Renal cortex interstitium (tissue), 15 donors: ENCODE measurements at places on chromosomes 6 and 20. TPM values are rescaled to one million over a fixed set of nuclear protein-coding genes. Genes with fewer than 3 reads are reported as not detected.

DNA sequence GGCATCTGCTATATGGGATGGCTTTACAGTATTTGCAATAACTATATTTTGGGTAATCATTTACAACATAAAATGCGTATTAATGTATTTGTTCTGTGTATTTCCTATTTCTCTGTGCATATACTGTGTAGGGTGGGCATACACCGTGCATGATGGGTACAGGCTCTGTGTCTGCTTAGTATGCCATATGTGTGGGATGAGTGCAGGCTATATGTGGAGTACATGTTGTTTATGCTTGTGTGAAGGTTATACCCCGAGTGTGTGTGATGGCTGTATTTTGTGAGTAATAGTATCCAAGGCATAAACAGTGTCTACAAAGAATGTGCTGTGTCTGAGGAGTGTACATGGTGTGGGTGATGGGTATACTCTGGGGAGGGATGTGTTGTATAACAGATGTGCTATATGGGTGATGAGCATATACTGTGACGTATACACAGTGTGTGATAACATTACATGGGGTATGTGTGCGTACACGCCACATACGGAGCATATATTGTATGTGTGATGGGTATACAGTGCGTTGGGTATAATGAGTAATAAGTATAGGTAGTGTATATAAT lies 52.7 kb downstream of the CPXM1 start:
- no peak for DNase-seq

OPN5 gene
- 0.72 TPM for polyA plus RNA-seq

DNA sequence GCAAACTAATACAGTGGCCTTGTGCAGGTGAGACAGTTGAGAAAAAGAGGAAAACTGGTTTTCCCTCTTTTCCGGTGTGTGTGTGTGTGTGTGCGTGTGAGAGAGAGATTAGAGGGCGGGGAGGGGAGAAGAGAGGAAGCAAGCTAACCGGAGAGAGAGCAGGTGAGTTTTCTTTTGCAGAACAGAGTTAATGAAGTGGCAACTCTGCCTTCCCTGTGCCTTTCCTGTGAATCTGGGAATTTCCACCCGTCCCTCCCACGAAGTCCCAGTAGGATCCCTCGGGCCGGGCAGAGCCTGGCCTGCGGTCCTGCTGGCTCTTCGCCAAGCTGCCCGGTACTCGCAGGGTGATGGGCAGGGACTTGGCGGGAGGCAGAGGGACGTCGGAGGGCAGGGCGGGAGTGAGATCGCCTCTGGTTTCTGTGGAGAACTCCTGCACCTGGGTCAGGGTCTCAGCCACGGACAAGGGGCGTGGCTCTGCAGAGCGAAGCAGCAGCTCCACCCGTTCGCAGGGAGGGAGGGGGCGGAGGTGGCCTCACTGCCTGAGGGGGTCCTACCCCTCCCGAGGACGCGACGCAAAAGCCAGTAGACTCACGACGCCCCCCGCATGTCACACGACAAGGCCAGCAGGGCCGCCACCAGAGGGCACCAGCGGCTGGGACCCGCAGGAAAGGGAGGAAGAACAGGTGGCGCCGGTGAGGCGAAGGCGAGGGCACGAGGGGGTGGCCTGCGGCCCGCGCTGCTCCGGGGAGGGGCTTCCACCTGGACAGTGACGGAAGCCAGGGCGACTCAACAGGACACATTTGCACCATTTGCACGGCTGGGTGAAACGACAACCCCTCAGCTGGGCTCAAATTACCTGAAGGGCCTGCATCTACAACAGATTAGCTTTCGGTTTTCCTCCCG lies 51.2 kb upstream of the RNF182 start:
- peak; percentile 78 for DNase-seq

- DNase-seq = no peak
Observed at GRCh38 chr6:17808609-17809008, 101.9 kb upstream of the NUP153 start.

XPO5 gene
- 47.9 TPM for polyA plus RNA-seq
